Left kidney (tissue), 8 donors: ENCODE measurements at places on chromosomes 11 and 22. TPM values are rescaled to one million over a fixed set of nuclear protein-coding genes. Genes with fewer than 3 reads are reported as not detected.
A peak's percentile ranks its signal among the peaks of the same experiment; 100 is the strongest.

The CNTN5 gene
- 27.1 TPM for polyA plus RNA-seq

DNA sequence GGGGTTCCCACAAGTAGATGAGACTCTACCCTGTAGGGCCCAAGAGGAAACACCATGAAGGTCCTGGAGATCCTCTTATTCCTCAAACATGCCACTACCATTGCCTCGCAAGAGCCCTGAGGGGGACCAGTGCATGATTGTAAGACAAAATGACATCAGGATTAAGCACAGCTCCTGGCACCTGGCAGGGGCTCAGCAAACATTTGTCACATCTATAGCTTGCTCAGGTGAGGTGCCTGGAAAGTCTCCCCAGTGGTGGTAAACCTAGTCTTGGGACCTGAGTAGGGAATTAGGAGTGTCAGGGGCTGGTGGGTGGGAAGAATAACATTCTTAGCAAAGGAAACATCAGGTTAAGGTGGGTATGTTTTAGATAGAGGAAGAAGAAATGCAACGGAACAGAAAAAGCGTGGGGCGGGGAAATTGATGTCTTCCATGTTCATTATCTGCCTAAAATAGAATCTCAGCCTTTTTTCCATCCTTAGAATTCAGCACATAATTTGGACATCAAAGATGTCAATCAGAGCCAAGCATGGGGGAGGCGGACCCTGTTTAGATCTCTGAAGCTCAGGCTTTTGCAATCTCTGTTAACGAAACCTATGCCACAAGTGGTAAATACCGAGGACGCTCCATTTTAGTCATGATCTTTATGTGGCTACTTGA is 924 bp downstream of the YPEL1 start:
- DNase-seq: no peak

- no peak for DNase-seq
Observed at GRCh38 chr11:8375932-8376331, 112.3 kb upstream of the LMO1 start.

- DNase-seq: peak; percentile 31
Observed at GRCh38 chr11:8531312-8531711, 62.7 kb downstream of the STK33 start.

GRCh38 chr11:4102711-4103110 is 8.1 kb downstream of the RRM1 start:
- DNase-seq: no peak

DNA sequence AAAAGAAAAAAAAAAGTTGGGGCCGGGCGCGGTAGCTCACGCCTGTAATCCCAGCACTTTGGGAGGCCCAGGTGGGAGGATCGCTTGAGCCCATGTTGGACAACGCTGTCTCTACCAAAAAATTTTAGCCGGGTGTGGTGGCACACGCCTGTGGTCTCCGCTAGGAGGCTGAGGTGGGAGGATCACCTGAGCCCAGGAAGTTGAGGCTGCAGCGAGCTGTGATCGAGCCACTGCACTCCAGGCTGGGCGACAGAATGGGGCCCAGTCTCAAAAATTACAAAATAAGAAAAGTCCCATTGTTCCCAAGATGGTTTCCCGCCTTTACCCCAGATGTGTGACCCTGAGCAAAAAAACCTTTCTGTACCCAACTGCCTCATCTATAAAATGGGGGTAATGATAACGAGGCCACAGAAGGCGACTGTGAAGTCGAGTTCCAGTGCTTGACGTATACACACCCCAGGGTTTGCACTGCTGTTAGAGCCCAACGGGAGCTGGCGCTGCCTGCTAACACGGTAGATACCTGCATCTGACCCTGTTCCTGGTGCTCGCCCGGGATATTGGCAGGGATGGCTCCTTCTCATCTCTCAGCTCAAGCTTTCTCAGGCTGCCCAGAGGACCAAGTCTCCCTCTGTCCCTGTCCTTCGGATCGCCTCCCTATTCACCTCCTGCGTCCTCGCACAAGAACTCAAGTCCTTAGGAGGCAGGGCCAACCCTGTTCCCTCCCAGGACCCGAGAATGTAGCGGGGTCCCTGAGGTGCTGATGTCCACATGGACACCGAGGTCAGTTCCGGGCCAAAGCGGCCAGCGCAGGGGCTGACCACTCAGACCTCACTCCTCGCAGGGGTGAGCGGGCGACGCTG is 1.1 kb upstream of the RPLP2 start:
- DNase-seq: no peak

The SNX32 gene
- 2.6 TPM for polyA plus RNA-seq

- DNase-seq: no peak
Observed at GRCh38 chr11:122310766-122311165, 194.8 kb upstream of the BLID start.

GRCh38 chr11:91653079-91653754 is 571.4 kb upstream of the FAT3 start:
- DNase-seq: no peak

The JHY gene
- 13.7 TPM for polyA plus RNA-seq

The LARGE1 gene
- 28.2 TPM for polyA plus RNA-seq

DNA sequence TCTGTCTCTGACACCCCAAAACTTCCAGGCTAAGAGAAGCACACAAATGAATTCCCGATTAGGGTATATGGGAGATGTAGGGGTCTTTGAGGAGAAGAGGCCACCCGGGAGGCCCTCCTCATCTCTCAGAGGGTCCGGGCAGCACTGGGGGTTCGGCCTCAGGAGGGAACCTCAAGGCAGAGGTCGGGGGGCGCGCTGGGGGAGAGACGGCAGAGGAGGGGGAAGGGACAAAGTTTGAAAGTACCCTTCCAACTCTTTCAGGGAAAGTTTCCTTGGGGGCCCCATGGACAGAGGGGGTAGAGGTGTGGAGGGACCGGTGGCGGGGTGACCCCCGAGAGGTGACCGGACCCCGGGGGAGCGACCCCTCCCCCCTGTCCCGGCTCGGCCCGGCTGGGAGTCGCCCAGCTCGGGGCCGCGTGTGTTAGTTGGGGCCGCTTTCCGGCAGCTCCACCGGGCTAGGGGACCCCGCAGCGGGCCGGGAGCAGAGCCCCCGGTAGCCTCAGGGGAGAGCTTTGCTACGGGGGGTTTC is 3.3 kb upstream of the GCAT start:
- no peak for DNase-seq

The CSRP3 gene
- not detected for polyA plus RNA-seq

GRCh38 chr11:128573638-128574037 is 13.7 kb downstream of the ETS1 start:
- no peak for DNase-seq

- no peak for DNase-seq
Observed at GRCh38 chr11:74182635-74183034, 11.5 kb downstream of the PPME1 start.

GRCh38 chr22:49483281-49483870 is 344.3 kb downstream of the BRD1 start:
- no peak for DNase-seq

DNA sequence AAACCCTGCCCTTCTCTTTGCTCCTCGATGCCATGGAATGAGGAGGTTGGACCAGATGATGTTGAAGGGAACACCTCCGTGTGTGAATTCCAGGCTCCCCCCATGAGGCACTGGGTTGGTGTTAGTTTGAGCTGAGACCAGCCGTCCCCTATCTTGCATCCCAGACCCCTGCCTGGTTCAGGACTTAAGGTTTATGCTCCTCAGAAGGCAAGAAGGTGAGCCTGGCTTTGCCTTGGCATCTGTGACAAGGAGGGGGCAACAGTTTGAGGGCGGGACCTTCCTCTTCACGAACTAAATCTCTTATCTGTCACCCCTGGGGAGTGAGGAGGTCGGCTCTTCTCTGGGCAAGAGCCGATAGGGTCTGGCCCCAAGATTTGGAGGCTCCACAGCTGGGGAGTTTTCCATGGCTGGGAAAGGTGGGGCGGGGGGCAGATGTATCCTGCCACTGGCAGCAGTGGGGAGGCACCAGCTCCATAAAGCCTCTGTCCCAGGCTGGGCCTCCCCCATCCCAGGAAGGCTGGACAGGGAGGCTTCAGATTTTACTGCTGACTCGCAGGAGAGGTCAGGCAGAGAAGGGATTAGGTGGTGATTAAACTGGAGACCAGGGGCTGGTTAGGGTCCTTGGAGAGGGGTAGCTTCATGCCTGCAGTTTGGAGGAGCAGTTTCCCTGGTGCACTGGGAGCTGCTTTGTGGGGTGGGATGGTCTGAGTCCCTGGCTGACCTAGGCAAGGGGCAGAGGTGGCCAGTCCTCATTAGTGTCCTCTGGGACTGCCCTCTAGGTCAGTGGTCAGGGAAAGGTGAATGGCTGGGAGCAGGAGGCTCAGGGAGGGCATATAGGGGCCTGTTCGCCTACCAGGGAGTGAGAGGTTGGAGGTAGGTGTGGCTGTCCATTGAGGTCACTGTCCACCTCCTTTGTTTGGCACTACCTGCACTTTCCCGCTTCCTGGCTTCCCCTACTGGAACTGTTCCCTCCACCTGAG is 1.1 kb downstream of the SEC14L2 start:
- DNase-seq: no peak

GRCh38 chr11:35654711-35655110 is 7.9 kb upstream of the TRIM44 start:
- no peak for DNase-seq

GRCh38 chr11:1342946-1343345 is 33.5 kb upstream of the TOLLIP start:
- no peak for DNase-seq

- no peak for DNase-seq
Observed at GRCh38 chr11:88535266-88535665, 197.7 kb upstream of the CTSC start.

The ISX gene
- 0.43 TPM for polyA plus RNA-seq

The CD82 gene
- polyA plus RNA-seq: 11.4 TPM

GRCh38 chr22:40976866-40977700 is 25.9 kb downstream of the RBX1 start:
- no peak for DNase-seq

- DNase-seq: no peak
Observed at GRCh38 chr11:3674189-3674588, 3.0 kb upstream of the CHRNA10 start.
